ENCODE measurements at places on chromosomes 7 and 10.

DNA sequence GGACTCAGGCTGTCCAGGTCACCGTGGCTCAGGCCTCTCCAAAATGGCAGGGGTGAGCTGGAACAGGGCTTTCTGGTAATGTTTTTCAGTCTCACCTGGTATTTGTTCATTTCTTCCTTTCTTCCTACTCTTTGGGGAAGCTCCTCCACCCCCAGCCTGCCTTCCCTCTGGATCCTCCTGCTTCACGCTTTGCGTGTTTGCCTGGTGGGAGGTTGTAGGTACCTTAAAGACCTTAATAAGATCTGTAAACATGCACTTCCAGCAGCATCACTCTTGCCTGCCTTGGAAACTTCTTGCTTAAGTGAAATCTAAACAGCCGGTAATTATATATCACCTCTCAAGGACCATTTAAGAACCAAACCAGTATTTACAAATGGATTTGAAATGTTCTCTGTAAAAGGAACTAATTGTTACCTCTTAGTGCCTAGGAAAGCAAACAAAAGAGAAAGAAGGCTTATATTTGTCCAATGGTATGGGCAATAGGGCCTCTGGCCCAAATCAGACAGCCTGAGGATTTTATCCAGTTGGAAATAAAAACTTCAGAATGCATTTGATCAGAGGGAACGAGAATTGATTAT, 339.9 kb downstream of the CCSER2 start:
- no peak for DNase-seq

GRCh38 chr7:146123715-146124114, 7.1 kb downstream of the CNTNAP2 start:
- no peak for DNase-seq

DNA sequence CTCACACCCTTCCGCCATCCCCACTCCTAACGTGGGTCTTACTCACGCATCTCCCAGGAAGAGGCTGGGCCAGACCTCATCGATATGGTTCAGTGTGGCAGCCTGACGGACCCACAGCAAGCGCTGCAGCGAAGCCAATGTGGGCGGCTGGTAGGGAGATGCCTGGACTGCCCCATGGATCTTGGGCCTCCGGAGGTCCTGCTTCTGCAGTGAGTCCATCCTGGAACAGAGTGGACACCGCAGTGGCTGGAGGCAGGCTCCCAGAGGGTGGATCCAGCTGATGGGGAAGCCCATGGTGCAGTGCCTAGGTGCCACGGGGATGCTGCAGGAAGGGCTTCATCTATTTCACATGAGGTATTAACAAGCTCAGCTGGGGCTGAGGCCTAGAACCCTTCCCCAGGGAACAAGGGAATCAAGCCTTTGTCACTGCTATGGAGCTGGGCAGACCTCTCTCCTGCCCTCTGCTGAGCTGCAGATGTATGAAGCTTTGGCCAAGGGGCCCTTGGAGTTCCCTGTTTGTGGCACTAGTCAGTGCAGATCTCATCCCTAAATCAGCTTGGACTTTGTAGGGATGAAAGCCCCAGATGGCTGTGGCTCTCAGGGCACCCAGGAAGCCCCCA, 13.7 kb upstream of the SAMD8 start:
- no peak for DNase-seq

GRCh38 chr7:49308787-49309186, 384.4 kb downstream of the CDC14C start:
- no peak for DNase-seq

- DNase-seq: no peak
These were observed 102.5 kb upstream of the CELF2 start for GRCh38 chr10:10915215-10915614.

Data from NCI-H1694 treated with DMSO at 0.1 percent for 48 hours (cell line).